Stimulated activated CD8-positive, alpha-beta memory T cell treated with anti-CD3 and anti-CD28 coated beads, Interleukin-4, amount 100 ng/mL, for 1 hour (primary cell): ENCODE measurements at places on chromosomes 16 and 17.

DNA sequence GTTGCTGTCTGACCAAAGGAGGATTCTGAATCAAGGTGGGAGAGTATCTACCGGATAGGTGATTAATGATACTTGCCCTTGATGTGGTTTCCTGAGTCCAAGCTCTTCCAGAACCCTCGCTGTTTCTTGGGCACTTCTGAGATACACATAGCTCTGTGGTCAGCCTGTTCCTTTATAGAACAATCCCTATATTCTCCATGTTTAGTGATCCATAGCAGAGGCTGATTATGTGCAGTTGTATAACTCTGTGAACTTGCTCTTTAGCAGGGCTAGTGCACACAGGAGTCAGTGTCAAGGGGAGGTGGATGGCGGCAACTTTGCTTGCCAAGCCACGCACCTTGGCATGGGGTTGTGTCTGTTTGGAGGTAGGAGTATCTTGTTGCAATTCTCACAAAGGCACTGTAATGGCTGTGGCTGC lies 36.1 kb downstream of the ARL4D start:
- DNase-seq: no peak

DNA sequence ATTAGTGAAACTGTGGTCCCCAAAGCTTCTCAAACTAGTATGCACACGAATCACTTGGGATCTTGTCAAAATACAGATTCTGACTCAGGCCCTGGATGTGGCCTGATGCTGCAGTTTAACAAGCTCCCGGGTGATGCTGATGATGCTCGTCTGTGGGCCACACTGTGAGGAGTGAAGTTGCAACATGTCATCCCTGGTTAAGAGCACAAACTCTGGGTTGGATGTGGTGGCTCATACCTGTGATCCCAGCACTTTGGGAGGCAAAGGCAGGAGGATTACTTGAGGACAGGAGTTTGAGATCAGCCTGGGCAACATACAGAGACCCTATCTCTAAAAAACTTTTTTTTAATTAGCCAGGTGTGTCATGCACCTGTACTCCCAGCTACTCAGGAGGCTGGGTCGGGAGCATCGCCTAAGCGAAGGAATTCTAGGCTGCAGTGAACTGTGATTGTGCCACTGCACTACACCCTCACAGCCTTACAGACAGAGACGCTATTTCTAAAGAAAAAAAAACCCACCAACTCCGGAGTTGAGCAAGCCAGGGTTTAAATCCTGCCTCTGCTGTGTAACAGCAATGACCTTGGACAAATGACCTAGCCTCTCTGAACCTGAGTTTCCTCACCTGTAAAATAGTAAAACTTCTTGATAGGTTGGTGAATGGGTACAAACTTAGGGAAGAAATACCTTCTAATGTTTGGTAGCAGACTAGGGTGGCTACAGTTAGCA lies 24.4 kb upstream of the ABAT start:
- DNase-seq: no peak

DNA sequence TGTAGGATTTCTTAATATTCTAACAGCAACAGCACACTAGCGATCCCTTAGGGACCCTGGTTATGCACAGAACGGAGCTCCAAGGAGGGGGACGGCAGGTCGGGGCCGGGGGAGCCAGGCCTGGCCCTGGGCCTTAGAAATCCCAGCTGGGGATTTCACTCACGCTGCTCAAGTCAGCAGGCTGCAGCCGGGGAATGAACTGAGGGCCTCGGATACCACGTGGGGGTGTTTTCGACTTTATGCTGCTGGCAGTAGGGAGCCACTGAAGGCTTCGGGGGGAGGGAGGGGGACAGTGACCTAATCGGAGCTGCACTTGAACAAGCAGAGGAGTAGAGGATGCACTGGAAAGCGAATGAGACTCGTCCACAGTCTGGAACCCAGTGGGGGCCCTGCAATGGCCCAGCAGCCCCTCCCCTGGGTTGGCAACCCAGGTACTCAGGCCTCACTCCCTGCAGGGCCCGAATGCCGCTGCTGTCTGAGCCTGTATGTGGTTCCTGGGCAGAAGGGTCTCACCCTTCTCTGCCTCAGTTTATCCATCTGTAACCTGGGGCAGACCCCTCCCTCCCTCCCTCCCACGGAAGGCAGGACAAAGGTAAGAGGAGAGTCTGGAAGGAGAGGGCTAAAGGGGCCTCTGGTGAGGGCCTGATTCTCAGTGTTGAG lies 53.7 kb downstream of the RPH3AL start:
- no peak for DNase-seq

GRCh38 chr16:6684076-6684673 lies 648.5 kb upstream of the RBFOX1 start:
- no peak for DNase-seq

GRCh38 chr16:89042711-89043551 lies 50.7 kb upstream of the ACSF3 start:
- no peak for DNase-seq

DNA sequence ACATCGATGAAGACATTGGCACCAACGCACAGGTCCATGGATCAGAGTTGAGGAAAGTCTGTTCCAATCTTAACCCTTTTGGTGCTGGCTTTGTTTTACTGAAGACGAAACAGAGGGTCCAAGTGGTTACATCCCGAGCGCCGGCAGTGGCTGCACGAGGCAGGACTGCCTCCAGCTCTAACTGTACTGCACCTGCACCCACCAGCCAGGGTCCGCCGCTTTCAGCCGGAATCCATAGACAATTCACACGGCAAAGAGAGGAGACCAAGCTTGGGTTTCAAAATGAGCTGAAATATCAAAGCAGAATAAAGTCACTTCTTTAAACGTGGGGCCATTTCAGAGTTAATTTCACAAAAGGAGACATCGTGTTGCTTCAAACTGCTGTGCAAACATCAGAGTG lies 21.2 kb upstream of the ZC3H18 start:
- DNase-seq: no peak

DNA sequence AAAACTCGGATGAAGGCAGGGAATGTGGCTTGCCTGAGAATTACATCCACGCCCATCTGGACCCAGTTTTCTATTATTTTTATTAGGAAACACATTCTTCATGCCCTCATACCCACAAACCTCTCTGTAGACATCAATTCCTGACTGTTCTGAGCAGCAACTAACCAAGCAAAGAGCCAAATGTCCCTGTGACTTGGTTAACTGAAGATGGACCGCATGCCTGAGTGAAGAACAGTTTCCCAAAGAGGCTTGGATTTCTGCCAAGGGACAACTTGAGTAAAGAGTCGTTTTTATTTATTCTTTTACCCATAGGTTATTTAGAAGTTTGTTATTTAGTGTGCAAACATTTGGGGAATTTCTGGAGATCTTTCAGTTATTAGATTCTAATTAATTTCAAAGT lies 259.8 kb downstream of the GRIN2A start:
- DNase-seq: no peak

DNA sequence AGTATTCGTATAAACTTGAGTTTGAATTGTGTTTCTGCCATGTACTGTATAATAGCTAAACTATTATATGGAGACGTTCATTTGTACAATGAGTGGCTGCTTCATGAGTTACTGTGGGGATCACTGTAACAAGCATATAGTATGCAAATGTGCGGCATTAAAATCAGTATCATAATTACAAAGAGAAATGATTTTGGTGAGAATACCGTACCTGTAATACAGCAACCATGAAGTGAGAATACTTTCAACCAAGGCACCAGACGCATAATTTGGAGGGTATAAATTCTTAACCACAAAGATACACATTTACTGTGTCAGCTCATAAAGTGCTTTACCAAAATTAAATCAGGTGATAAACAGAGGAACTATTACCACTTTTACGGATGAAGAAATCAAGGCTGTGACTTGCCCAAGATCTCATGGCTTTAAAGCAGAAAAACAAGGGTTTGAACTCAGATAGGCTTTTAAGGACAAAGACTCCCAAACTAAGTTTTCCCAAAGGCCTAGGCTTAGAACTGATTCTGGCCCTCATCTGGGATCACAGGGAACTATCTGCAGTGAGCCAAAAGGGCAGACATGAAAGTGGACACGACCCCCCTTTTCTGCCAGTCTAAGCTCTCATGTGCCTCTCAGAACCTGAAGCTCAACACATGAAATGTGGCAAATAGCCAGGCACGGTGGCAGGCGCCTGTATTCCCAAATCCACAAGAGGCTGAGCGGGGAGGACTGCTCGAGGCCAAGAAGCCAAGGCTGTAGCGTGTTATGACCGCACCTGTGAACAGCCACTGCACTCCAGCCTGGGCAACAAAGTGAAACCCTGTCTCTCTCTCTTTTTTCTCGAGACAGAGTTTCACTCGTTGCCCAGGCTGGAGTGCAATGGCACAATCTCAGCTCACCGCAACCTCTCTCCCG lies 6.4 kb downstream of the RPS15A start:
- no peak for DNase-seq

GRCh38 chr17:78969865-78970264 lies 9.9 kb downstream of the LGALS3BP start:
- no peak for DNase-seq
